ENCODE measurements at places on chromosomes 13 and 19.
A peak's percentile ranks its signal among the peaks of the same experiment; 100 is the strongest.

DNA sequence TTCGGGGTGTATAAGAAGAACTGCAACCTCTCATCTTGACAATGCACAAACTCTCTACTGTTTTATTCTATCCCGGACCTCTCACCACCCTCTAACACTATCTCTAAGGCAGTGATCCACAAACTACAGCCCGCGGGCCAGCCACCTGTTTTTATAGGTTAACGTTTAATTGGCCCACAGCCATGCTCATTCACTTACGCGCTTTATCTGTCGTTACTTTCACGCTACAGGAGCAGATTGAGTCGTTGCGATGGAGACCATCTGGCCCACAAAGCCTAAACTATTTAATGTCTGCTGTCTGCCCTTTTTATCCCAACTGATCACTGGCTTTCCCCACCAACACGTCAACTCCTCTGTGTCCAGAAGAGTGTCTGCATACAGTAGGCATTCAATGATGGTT lies 158.9 kb downstream of the CACNA1A start:
- no peak for DNase-seq

DNA sequence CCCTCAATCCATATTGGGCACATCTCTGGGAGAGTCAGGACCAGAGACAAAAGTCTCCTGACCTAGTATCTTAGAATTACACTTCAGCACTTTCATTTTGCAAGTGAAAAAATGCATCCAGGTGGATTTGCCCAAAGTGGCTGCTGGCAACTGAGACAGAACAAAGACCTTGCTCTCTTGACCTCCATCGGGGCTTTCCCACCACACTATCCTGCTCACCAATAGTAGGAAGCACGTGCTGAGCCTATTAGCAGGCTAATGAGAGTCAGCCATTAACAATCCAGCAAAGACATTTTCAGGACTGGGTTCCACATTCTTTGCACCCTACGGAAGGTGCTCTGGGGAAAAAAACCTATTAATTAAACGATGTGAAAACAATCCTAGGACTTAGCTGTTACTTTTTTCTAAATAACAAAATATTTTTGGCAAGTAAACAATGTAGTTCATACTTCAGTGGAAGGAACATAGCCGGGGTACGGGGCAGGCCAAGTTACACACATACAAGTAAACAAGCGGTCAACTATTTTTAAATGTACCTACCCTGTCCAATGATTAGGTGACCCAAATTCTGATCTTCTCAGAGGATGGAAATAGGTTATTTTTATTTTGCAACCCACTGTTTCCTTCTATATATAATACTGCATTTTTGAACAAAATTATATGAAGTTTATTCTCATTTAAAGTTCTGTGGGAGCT lies 78.6 kb downstream of the CDADC1 start:
- DNase-seq, result no peak

DNA sequence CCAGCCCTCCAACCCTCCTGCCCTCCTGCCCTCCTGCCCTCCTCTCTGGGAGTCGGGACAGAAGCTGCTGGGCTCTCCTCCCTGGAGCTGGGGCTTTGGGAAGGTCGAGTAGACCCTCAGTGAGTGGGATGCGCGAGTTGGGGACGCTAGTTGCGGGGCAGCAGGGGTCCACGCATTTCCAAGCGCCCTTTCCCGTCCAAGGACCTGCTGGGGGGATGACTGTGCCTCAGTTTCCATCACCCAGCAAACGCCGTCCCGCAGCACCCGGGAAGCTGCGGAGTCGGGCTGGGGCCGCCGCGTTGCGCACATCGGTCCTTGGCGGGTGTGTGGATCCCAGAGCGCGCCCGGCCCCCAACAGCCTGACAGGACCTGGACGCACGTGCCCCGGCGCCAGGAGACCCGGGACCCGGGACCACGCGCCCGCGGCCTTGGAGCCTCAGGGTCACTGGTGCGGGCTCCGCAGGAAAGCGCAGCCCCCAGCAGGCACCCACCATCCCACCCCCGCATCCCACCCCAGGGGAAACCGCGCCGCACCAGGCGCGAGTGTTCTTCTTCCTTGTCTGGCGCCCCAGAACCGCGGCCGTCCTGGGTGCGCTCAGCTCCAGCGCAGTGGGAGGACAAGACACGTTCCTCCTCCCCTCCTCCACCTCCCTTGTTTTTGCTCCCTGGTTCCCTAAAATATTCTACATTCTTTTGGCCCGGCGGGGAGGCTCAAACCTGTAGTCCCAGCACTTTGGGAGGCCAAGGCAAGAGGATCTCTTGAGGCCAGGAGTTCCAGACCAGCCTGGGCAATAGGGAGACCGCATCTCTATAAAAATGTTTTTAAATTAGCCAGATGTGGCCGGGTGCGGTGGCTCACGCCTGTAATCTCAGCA lies 9.2 kb downstream of the ONECUT3 start:
- peak; percentile 4 for DNase-seq

- no peak for DNase-seq
Measured at GRCh38 chr13:72504131-72504841, 223.1 kb downstream of the MZT1 start.

- no peak for DNase-seq
Measured at GRCh38 chr13:113978741-113979481, 5.0 kb upstream of the C13orf46 start.

DNA sequence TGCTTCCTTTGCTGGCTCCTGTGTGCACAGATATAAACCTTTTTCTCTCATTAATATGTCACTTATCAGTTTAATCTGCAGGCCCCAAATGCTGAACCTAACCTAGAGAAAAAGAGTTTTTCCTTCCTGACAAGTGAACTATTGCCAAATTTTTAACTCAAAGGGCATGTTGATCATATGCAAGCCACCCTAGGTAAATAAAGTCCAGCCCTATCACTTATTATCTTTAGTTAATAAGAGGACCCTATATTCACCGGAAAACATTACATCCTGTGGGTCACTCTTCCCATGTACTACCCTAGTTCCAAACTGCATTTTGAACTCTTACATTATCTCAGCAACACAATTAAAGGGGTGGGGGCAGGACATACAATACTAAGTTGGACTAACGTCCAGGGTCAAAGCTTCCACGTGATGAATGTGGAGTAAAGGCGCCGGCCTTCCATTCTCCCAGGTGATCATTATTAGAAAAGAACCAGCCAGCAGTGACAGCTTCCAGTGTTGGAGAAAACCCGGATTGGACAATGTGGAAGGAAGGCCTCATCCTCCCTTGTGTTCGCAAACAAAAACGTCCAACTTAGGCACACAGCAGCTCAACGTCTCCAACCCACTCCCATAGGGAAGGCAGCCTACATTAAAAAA lies 86.6 kb downstream of the STK24 start:
- no peak for DNase-seq

DNA sequence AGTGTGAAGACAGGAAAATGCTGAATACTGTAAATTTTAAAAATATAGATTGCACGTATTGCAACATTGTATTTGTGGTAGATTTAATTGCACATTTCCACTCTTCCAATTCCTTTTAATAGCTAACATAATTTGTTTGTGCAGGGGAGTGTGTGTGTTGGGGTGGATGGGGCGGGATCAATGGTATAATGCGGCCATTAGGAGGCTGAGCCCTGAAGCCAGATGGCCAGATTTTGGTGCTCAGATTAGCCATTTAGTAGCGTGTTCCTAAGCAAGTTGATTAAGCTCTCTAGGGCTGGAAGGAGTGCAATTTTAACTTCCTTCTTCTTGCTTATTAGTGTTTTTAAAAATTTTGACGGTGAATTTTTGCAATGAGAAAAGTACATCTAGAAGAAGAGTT lies 5.8 kb downstream of the OXGR1 start:
- DNase-seq, result no peak
